Upper lobe of left lung (tissue), 6 donors: ENCODE measurements at places on chromosomes 13 and 19. TPM values are rescaled to one million over a fixed set of nuclear protein-coding genes. Genes with fewer than 3 reads are reported as not detected.

GRCh38 chr19:7801020-7801570 is 28.9 kb upstream of the EVI5L start:
- no peak overlapping the region for H3K27ac ChIP-seq
- H3K36me3 ChIP-seq = no peaks in the 10 kb centered on the region
- H3K4me3 ChIP-seq = no peak overlapping the region
- H3K27me3 ChIP-seq = no peaks in the 10 kb centered on the region

DNA sequence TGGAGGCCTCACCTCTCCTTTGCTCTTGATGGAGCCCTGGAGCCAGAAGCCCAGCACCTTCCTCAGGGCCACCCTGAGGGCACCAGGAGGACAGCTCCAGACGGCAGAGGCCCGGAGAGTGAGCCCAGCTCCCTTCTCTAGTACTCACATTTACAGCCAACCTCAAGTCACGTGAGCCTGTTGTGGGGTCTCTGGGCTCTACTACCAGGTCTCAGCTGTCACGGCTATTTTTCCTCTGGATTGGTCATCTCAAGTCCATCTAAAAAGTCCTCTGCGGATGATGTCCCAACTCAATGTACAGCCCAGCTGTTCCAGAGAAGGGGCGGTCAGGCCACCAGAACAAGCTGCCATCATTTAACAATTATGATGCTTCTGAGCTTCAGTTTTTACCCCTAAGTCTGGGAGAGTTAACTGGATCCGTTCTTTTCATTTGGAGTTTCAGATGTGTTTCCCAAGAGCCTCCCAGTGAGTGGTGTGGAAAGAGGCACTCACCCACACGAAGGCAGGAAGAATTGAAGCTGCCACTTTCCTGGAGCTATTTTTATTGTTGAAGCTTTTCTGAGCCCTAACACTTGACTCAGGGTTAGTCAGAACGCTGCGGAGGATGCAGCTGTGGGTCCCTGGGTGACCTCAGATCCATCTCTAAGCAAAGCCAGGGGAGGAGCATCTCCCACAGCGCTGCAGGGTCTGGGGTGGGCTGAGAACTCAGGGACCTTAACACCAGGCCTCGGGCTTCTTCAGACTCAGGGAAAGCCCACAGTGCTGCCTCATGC is 143.5 kb upstream of the UBL3 start:
- DNase-seq = peak; percentile 16
- H3K4me3 ChIP-seq = no peak overlapping the region
- H3K27ac ChIP-seq = no peak overlapping the region
- H3K27me3 ChIP-seq = no peaks in the 10 kb centered on the region
- H3K4me1 ChIP-seq = no peaks in the 10 kb centered on the region

- H3K4me1 ChIP-seq = no peaks in the 10 kb centered on the region
- no peak for DNase-seq
- no peak overlapping the region for H3K27ac ChIP-seq
- H3K36me3 ChIP-seq = no peaks in the 10 kb centered on the region
- no peaks in the 10 kb centered on the region for H3K27me3 ChIP-seq
- no peak overlapping the region for H3K4me3 ChIP-seq
These were observed 33.5 kb upstream of the IRS2 start for GRCh38 chr13:109819874-109820273.

DNA sequence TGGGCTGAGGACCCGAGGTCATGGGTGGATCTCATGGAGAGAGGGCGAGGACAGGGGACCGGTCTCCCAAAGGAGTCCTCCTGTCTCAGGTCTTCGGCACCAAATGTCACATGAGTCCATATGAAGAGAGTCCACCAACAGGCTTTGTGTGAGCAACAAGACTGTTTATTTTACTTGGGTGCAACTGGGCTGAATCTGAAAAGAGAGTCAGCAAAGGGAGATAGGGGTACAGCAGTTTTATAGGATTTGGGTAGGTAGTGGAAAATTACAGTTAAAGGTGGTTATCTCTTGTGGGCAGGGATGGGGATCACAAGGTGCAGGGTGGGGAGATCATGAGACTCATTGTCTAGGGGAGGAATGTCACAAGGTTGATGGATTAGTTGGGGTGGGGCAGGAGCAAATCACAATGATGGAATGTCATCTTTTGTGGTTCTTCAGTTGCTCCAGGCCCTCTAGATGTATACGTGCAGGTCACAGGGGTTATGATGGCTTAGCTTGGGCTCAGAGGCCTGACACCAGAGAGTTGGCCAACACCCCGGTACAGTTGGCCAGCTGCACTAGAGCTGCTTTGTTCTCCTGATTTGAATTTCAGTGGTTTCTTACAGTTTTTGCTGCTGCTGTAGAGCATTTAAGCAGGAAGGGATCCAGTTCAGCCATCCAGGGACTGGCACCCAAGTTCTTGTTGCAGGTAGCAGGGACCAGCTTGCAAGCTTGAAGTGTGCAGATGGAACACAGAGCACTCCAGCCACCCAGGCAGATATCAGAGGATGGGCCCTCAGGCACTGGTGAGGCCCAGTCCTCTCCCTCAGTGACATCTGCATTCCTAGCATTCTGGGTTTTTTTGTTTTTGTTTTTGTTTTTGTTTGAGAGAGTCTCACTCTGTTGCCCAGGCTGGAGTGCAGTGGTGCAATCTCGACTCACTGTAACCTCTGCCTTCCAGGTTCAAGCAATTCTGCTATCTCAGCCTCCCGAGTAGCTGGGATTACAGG is 26.4 kb upstream of the IGFL1 start:
- no peaks in the 10 kb centered on the region for H3K36me3 ChIP-seq
- H3K4me1 ChIP-seq = no peaks in the 10 kb centered on the region

- DNase-seq = no peak
- H3K27ac ChIP-seq = no peak overlapping the region
- H3K4me1 ChIP-seq = peaks cover 16% of the 10 kb centered on the region
- no peak overlapping the region for H3K4me3 ChIP-seq
- H3K36me3 ChIP-seq = no peaks in the 10 kb centered on the region
- no peaks in the 10 kb centered on the region for H3K27me3 ChIP-seq
These were observed 21.3 kb downstream of the IPO5 start for GRCh38 chr13:97974773-97975172.

- no peaks in the 10 kb centered on the region for H3K4me1 ChIP-seq
- no peaks in the 10 kb centered on the region for H3K27me3 ChIP-seq
- H3K36me3 ChIP-seq = no peaks in the 10 kb centered on the region
- no peak overlapping the region for H3K4me3 ChIP-seq
These were observed 319.4 kb upstream of the HTR2A start for GRCh38 chr13:47216176-47216822.

GRCh38 chr13:22773465-22773864 is 407.3 kb upstream of the SGCG start:
- H3K36me3 ChIP-seq = no peaks in the 10 kb centered on the region
- H3K27me3 ChIP-seq = no peaks in the 10 kb centered on the region
- no peak overlapping the region for H3K27ac ChIP-seq

GRCh38 chr19:48372904-48373303 is 8.7 kb downstream of the SYNGR4 start:
- no peaks in the 10 kb centered on the region for H3K36me3 ChIP-seq
- DNase-seq = no peak
- H3K4me3 ChIP-seq = no peak overlapping the region

- no peaks in the 10 kb centered on the region for H3K4me1 ChIP-seq
- no peaks in the 10 kb centered on the region for H3K36me3 ChIP-seq
- H3K27ac ChIP-seq = no peak overlapping the region
- no peak overlapping the region for H3K4me3 ChIP-seq
These were observed 232.2 kb downstream of the GGACT start for GRCh38 chr13:100356426-100356825.

DNA sequence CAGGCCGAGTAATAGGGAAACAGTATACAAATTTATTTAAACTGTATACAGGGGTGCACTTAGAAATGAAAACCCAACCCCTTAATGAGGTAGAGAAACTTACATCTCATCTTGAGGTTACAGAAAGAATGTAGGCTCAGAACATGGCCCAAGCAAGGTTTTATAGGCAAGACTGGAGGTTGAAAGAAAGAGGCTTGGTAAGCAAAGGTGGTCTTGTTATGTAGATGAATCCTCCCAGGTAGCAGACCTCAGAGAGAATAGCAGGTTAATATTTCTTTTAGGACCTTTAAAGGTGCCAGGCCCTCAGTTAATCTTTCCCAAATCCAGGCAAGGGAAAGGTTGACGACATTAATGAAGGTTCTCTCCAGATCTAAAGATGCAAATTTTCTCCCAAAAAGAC is 1466.8 kb upstream of the PRR20A start:
- H3K4me3 ChIP-seq = no peak overlapping the region
- no peak overlapping the region for H3K27ac ChIP-seq
- H3K36me3 ChIP-seq = no peaks in the 10 kb centered on the region
- no peaks in the 10 kb centered on the region for H3K4me1 ChIP-seq

DNA sequence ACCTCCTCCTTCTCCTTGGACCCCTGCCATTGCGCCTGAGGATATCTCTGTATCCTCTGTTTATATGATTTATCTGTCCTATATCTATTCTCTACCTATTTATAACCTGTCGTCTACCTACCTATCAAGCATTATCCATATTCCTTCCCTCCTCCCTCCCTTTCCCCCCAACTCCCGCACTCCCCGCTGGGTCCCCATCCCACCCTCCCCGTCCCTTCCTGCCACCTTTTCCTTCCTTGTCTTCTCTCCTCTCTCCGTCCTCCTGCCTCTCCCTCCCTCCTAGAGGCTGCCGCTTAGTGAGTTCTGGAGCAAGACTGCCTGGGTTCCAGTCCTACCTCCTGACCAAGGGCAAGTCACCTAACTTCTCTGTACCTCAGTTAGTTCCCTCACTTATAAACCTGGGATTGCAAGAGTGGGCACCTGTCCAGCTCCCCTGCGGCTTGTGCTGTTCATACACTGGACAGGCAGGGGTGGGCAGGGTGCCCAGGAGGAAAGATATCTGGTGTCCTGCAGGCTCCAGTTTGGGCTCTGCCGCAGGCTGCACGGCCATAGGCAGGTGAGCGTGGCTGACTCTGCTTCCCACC is 16.1 kb downstream of the TTYH1 start:
- no peak for DNase-seq
- H3K4me3 ChIP-seq = no peak overlapping the region
- H3K36me3 ChIP-seq = no peaks in the 10 kb centered on the region
- H3K27ac ChIP-seq = no peak overlapping the region
- H3K4me1 ChIP-seq = peaks cover 41% of the 10 kb centered on the region

GRCh38 chr13:44437356-44438233 is 64.0 kb downstream of the SERP2 start:
- no peaks in the 10 kb centered on the region for H3K27me3 ChIP-seq
- H3K4me3 ChIP-seq = peak overlapping the region; percentile 53
- H3K4me1 ChIP-seq = peaks cover 26% of the 10 kb centered on the region
- H3K36me3 ChIP-seq = peaks cover 12% of the 10 kb centered on the region

GRCh38 chr13:37966266-37966665 is 96.7 kb upstream of the TRPC4 start:
- H3K4me1 ChIP-seq = no peaks in the 10 kb centered on the region
- H3K36me3 ChIP-seq = no peaks in the 10 kb centered on the region
- no peaks in the 10 kb centered on the region for H3K27me3 ChIP-seq
- no peak overlapping the region for H3K4me3 ChIP-seq
- H3K27ac ChIP-seq = no peak overlapping the region
- DNase-seq = no peak

DNA sequence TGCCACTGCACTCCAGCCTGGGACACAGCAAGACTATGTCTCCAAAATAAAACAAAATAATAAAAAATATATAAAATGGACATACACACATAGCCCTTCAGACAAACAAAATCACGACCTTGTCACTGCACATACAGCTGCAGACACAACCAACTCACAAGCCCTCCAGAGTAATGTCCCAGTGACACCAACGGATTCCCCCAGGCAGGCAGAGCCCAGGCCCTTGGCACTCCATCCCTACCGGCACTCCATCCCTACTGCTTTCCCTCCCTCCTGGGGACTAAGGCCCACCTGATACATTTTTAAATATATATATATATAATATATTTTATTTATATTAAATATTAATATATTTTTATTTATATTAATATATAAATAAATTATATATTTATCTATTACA is 18.5 kb downstream of the ZNF101 start:
- H3K27me3 ChIP-seq = no peaks in the 10 kb centered on the region
- H3K4me1 ChIP-seq = no peaks in the 10 kb centered on the region
- H3K4me3 ChIP-seq = no peak overlapping the region

GRCh38 chr13:49935171-49936074 is 717 bp downstream of the SPRYD7 start:
- no peaks in the 10 kb centered on the region for H3K36me3 ChIP-seq
- peak overlapping the region; percentile 85 for H3K4me3 ChIP-seq
- DNase-seq = no peak

- H3K36me3 ChIP-seq = peaks cover 3% of the 10 kb centered on the region
- H3K4me1 ChIP-seq = peaks cover 20% of the 10 kb centered on the region
- H3K27me3 ChIP-seq = no peaks in the 10 kb centered on the region
These were observed at the start of gene TOMM40 for GRCh38 chr19:44891016-44891882. Gene TOMM40 (plus strand): TSS chr19:44891254. CDS start chr19:44891416, 162 bp downstream.

GRCh38 chr19:13881692-13882418 is 4.9 kb downstream of the NANOS3 start:
- no peak overlapping the region for H3K4me3 ChIP-seq
- H3K27ac ChIP-seq = peak overlapping the region; percentile 56
- peak; percentile 42 for DNase-seq
- H3K36me3 ChIP-seq = no peaks in the 10 kb centered on the region
- no peaks in the 10 kb centered on the region for H3K27me3 ChIP-seq
- H3K4me1 ChIP-seq = peaks cover 42% of the 10 kb centered on the region

GRCh38 chr19:50817941-50818858 is 5.4 kb downstream of the KLK1 start:
- H3K27me3 ChIP-seq = no peaks in the 10 kb centered on the region
- peak; percentile 28 for DNase-seq
- H3K4me3 ChIP-seq = peak overlapping the region; percentile 39
- H3K27ac ChIP-seq = no peak overlapping the region

GRCh38 chr19:15900504-15900903 is 2.6 kb upstream of the CYP4F2 start:
- H3K4me1 ChIP-seq = peaks cover 5% of the 10 kb centered on the region
- no peak for DNase-seq
- no peaks in the 10 kb centered on the region for H3K36me3 ChIP-seq
- H3K27ac ChIP-seq = no peak overlapping the region
- no peaks in the 10 kb centered on the region for H3K27me3 ChIP-seq
- no peak overlapping the region for H3K4me3 ChIP-seq

DNA sequence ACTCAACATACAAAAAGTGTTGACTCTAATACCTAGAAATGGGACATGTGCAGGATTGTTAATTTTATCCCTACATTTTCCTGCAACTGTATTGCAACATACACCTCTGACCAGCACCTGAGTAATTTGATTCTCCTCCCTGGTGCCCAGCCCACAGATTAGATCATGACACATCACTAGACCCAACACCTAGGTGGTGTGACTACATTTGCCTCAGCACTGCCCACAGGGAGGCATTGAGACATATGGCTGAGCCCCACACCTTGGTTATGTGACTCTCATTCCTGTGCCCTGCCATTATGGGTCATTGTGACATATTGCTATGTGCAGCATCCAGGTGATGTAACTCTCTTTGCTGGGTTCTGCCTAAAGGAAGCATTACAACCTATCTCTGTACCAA is 13.2 kb upstream of the ZNF254 start:
- no peaks in the 10 kb centered on the region for H3K4me1 ChIP-seq
- no peaks in the 10 kb centered on the region for H3K27me3 ChIP-seq
- H3K4me3 ChIP-seq = no peak overlapping the region
- no peak overlapping the region for H3K27ac ChIP-seq
- no peaks in the 10 kb centered on the region for H3K36me3 ChIP-seq
- no peak for DNase-seq

PGLYRP2 gene
- not detected for total RNA-seq

CBY2 gene
- total RNA-seq = not detected

VAV1 gene
- 53.4 TPM for total RNA-seq

ZNF93 gene
- 3.4 TPM for total RNA-seq

ADGRE1 gene
- total RNA-seq = 3.3 TPM

ACER1 gene
- not detected for total RNA-seq

SIGLEC10 gene
- 13.2 TPM for total RNA-seq

BRME1 gene
- total RNA-seq = 4.4 TPM

B3GNT3 gene
- total RNA-seq = 3.5 TPM
